ENCODE measurements at places on chromosomes 12 and 14. TPM values are rescaled to one million over a fixed set of nuclear protein-coding genes. Genes with fewer than 3 reads are reported as not detected.

Gene NOC4L
- total RNA-seq = 5.9 TPM

GRCh38 chr12:39807043-39807442, 187.4 kb upstream of the ABCD2 start:
- H3K27ac ChIP-seq = no peak overlapping the region
- H3K27me3 ChIP-seq = no peaks in the 10 kb centered on the region
- H3K36me3 ChIP-seq = no peaks in the 10 kb centered on the region
- no peak overlapping the region for H3K4me3 ChIP-seq
- DNase-seq = no peak

Gene TMEM52B
- total RNA-seq = not detected

Gene MIP
- not detected for total RNA-seq

GRCh38 chr12:79883216-79883615, 51.7 kb downstream of the PPP1R12A start:
- H3K4me3 ChIP-seq = no peak overlapping the region
- H3K27ac ChIP-seq = peak overlapping the region; percentile 54
- no peaks in the 10 kb centered on the region for H3K36me3 ChIP-seq
- no peaks in the 10 kb centered on the region for H3K27me3 ChIP-seq
- peaks cover 48% of the 10 kb centered on the region for H3K4me1 ChIP-seq
- DNase-seq = no peak

Data from thoracic aorta (tissue), 2 donors.